ENCODE measurements at places on chromosomes 7 and 10. TPM values are rescaled to one million over a fixed set of nuclear protein-coding genes. Genes with fewer than 3 reads are reported as not detected.

SDK1 gene
- total RNA-seq = 225 TPM

DNA sequence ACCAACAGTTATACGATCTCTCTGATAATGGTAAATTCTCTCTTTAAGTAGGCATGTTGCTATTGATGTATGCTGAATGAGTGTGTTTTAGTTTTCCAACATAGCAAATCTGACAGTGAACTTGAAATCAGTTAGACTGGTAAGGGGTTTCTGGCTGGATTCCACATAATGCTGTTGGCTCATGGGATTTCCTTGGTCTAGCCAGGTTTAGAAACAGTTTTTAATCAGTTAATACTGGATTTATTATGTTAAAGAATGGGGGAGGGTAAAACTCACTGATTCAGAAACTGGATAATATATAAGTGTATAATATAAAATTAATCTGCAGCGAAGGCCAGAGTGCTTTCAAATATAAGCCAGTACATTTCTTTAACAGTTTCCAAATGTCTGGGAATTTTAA lies 55.6 kb downstream of the PCDH15 start:
- DNase-seq = no peak

GRCh38 chr10:100192350-100192749 lies 6.5 kb upstream of the ERLIN1 start:
- no peak for DNase-seq

MSMB gene
- not detected for total RNA-seq

PPP1R9A gene
- 14.7 TPM for total RNA-seq

DNA sequence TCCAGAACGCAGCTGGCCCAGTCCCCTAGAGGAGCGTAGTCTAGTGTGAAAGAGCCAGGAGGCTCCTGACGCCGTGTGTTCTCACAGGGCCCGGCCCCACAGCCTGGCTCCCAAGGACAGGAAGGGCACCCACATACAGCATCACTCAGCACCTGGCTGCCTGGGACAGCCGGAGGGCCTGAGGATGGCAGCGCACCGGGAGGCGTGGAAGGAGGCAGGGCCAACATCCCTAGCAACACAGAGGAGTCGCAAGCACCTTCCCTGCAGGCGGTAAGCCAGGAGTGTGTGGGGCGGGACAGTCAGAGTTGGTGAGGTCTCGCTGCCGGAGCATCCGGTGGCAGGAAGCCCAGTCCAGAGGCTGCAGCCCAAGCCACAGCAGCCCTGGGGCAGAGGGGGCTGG lies 125.8 kb downstream of the MAD1L1 start:
- no peak for DNase-seq

DNA sequence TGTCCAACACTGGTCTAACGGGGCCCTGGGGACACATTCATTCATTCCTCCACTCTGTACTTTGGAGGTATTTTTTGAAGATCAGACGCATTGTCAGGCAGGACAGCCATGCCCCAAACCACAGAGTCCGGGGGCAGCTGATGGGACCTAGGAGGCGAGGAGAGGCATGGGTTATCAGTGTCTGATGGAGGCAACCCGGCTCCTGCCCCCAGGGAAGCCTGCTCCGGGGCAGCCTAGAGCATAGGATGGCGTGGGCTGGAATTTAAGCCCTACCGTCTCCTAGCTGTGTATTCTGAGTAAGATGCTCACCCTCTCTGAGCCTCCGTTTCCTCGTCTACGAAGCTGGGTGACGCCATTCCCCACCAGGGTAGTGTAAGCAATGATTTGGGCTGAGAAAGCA lies 55.4 kb upstream of the ELN start:
- no peak for DNase-seq

DNA sequence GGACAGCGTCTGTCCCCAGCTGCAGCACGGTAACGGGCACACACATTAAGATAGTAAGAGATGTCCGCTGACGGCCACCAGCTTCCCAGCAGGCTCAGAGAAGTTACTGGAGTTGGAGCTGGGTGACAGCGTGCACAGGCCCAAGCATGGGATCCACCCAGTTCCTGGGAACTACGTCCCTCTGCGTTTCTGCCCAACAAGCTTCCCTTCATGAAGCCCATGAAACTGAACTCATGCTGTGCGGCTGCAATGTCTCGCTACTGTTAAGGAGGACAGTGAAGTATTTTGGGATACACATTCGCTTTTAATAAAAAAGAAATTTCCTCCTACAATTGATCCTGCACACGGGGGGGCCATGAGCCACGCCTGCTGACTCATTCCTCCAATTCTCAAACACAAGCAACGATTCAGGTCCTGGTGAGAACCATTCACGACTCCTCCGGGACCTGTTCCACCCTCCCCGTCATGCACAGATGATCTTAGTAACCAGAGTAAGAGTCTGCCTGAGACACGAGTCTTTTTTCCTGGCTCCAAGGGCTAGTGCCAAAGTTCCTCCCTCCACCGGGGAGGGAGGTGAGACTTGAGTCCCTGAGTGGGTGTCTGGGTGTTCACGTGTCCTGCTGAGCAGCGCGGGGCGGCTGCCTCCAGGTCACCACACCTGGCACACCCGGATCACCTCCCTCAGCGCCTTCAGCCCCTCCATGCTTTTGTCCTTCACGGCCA lies 2.6 kb downstream of the PSMG3 start:
- DNase-seq = no peak

FAM25C gene
- not detected for total RNA-seq

- no peak for DNase-seq
Measured at GRCh38 chr10:35716776-35717175, 74.7 kb upstream of the FZD8 start.

DNA sequence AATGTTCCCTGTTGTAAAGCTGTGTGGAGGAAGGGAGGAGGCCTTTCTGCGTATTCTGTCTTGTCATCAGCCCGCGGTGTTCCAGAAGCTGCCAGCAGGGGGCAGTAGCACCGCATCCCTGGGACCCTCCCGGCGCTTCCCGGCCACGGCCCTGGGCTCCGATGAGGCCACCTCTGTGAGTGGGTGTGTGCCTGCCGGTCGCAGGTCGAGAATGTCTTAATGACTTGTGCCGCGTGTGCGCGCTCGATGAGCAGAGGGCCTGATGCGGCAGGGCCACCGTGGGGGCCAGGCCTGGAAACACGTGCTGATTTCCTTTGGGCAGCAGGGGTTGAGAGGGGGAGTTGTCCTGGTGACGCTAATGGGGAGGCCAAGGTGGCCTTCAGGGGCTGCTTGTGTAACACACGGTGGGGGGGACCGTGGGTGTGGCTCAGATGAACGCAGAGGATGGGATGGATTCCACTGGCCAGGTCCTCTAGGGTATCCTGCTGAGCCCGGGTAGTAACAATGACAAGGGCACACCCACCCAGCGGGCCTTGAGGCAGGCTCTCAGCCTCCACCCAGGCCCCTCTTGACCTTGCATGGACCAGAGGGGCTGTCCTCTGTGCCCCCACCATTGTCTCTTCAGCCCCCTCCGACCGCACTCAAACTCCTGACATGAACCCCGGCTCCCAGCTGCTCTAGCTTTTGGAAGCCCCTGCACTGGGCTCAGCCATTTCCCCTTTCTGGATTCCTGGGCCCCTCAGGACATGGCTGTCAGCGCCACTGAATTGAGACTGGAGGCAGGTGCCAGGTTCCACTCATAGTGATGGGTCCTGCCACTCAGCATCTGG lies 135.9 kb upstream of the PODXL start:
- DNase-seq = peak; percentile 95

GRCh38 chr10:504121-504611 lies 185.3 kb downstream of the DIP2C start:
- DNase-seq = no peak

OGDHL gene
- total RNA-seq = 2.5 TPM

- DNase-seq = no peak
Measured at GRCh38 chr10:106513352-106513771, 651.1 kb downstream of the SORCS1 start.

ZNF853 gene
- 5.5 TPM for total RNA-seq

HOXA10 gene
- not detected for total RNA-seq

DNA sequence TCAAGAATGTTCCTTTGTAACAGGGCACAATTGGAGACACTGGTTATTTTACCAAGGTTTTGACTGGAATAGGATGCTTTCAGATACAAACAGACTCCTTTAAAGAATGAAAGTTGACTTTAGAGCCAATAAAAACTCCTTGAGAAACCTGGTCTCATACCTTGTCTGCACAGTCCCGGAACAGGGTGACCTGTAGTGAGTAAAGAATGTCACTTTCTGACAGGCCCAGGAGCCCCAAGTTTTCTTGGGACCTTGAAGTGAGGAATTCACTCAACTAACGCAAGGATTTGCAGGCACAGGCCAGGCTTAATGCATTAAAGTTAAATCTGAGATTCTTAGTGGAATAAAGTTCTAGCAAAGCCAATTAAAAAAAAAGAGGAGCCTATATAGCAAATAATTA lies 11.5 kb upstream of the GARS1 start:
- no peak for DNase-seq

CALCR gene
- not detected for total RNA-seq

RGR gene
- total RNA-seq = not detected

CCDC172 gene
- total RNA-seq = not detected

Measured in glutamatergic neuron (in vitro differentiated cells).